ENCODE measurements at places on chromosomes 7 and 10. TPM values are rescaled to one million over a fixed set of nuclear protein-coding genes. Genes with fewer than 3 reads are reported as not detected.

The ECHS1 gene
- 91.4 TPM for total RNA-seq

GRCh38 chr10:85575441-85575840 lies 791.2 kb downstream of the GRID1 start:
- H3K27me3 ChIP-seq = no peaks in the 10 kb centered on the region
- H3K36me3 ChIP-seq = no peaks in the 10 kb centered on the region
- H3K4me1 ChIP-seq = peaks cover 5% of the 10 kb centered on the region
- no peak for DNase-seq
- no peak overlapping the region for H3K27ac ChIP-seq
- no peak overlapping the region for H3K4me3 ChIP-seq

The CCL24 gene
- not detected for total RNA-seq

DNA sequence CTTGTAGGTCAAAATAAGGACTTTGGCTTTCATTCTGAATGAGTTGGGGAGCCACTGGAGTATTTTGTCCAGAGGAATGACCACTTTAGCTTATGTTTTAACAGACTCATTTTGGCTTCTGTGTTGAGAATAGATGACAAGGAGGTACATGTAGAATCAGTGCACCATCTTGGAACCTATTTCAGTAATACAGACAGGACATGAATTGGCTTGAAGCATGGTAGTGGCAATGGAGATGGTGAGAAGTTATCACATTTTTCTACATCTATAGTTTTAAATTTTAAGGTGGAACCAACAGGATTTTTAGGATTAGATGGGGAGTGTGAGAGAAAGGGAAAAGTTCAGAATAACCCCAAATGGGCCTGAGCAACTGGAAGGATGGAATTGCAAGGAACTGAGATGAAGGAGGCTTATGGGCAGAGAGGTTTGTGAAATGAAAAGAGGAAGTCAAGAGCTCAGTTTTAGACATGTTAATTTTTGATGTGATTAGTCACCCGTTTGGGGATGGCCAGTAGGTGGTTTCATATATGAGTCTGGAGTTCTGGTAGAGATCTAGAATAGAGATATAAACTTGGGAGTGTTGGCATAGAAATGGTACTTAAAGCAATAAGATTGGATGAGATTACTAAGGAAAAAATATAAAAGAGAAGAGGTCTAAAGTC lies 89.2 kb upstream of the JAZF1 start:
- no peak for DNase-seq
- peaks cover 15% of the 10 kb centered on the region for H3K27me3 ChIP-seq
- no peak overlapping the region for H3K4me3 ChIP-seq
- H3K36me3 ChIP-seq = no peaks in the 10 kb centered on the region

The LRMDA gene
- 6.5 TPM for total RNA-seq

DNA sequence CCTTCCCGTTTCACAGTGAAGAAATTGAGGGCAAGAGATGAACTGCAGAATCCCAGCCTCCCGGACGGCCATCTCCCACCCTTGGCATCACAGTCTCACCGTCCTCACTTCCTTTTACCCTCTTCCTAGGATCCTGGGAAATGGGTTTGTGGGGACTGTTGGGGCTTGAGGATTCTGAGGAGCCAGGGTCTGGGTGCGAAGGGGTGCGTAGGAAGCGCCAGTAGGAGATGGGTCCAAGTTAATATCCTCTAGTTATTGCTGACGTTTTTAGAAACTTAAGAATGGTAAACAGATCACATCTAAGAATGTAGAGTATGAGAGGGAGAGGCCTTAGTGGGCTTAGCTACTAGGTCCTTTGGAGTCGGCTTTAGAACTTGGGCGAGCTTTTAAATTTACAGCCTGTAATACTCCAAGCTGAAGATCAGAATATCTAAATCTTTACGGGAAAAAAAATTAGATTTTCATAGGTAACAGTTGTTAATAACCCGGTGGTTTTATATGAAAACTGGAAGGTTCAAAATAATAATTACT lies 696 bp downstream of the MALSU1 start:
- H3K4me3 ChIP-seq = peak overlapping the region; percentile 90
- peaks cover 8% of the 10 kb centered on the region for H3K27me3 ChIP-seq
- peak overlapping the region; percentile 91 for H3K27ac ChIP-seq
- no peak for DNase-seq
- peaks cover 17% of the 10 kb centered on the region for H3K36me3 ChIP-seq
- H3K4me1 ChIP-seq = peaks cover 15% of the 10 kb centered on the region

The ACHE gene
- total RNA-seq = 5.1 TPM

DNA sequence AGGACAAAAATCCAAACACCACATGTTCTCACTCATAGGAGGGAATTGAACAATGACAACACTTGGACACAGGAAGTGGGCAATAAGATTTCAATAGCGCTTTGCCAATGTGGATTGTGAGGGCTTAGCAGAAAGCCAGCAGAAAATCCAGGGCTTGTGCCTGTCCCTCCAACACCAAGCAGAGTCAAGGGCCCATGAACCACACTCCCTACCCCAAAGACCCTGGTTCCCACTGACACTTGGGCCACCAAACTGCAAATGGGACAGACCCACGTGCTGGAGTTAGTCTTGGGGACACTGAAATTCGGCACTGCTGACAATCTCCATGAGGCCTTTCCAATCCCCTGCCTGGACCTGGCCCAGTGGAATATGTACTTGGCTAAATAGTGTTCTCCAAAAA lies 67.0 kb downstream of the GRID1 start:
- peaks cover 17% of the 10 kb centered on the region for H3K27me3 ChIP-seq
- H3K4me1 ChIP-seq = no peaks in the 10 kb centered on the region
- H3K4me3 ChIP-seq = no peak overlapping the region
- H3K36me3 ChIP-seq = no peaks in the 10 kb centered on the region
- no peak for DNase-seq
- H3K27ac ChIP-seq = no peak overlapping the region

DNA sequence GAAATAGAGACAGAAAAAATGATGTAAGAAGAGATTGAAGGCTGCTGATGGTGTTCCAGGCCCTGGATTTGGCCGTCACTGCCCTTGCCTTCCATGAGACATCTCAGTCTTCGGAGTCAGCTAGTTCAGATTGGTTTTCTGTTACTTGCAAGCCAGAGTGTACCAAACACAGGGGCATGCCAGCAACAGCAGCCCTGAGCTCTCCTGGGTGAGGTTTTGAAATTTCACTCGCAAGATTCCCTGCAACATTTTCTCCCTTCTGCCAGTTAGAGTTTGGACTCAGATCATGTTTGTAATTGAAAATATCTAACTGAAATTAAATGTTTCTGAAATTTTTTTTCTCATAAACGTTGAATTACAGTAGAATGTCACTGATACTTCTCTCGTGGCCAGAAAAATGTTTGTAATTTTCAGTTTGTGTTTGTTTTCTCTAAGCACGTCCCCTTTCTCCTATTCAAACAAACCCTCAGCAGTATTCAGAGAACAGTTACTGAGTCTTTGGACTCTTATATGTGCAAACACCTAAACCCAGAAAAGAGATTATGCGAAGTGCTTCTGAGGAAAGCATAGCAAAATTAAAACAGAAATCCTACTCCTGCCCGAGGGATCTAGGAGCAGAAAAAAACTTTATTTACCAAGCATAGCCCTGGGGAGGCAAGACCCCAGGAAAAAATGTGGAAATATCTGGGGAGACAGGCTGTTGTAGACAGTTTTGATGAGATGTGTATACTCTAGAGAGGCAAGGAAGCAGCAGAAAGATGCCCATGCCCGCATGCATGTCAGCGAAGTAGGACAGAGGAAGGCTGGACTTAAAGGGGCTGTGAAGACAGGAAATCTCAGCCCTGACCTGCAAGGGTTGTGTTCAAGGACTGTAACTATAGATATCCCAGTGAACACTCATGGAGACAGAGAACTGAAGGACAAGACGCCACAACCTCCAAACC lies 43.0 kb upstream of the NAMPT start:
- H3K36me3 ChIP-seq = no peaks in the 10 kb centered on the region
- no peak overlapping the region for H3K27ac ChIP-seq
- no peak overlapping the region for H3K4me3 ChIP-seq
- no peak for DNase-seq
- no peaks in the 10 kb centered on the region for H3K27me3 ChIP-seq

DNA sequence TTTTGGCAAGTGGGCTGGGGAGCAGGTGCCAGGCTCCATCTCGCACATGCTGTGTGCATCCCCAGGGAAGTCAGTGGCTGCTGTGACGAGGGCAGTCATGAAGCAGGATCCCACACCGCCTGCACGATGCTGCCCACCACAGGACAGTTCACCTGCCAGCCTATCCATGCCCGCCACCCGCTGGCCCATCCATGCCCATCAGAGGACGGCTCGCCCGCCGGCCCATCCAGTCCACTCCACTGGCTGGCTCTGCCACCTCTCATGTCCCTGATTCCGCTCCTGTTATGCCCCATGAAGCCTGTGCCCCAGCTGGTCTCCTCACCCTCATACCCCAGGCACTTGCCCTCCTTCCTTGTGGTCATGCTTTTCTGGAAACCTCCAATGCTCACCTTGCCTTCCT lies 18.2 kb upstream of the INMT start:
- DNase-seq = no peak
- H3K4me3 ChIP-seq = no peak overlapping the region
- no peaks in the 10 kb centered on the region for H3K4me1 ChIP-seq
- H3K27ac ChIP-seq = no peak overlapping the region

GRCh38 chr10:116857156-116857555 lies 7.9 kb downstream of the ENO4 start:
- peaks cover under 1% of the 10 kb centered on the region for H3K27me3 ChIP-seq
- H3K36me3 ChIP-seq = peaks cover 5% of the 10 kb centered on the region
- no peaks in the 10 kb centered on the region for H3K4me1 ChIP-seq
- no peak overlapping the region for H3K27ac ChIP-seq

The UFSP1 gene
- total RNA-seq = 3.5 TPM

The GJD4 gene
- 0.24 TPM for total RNA-seq

DNA sequence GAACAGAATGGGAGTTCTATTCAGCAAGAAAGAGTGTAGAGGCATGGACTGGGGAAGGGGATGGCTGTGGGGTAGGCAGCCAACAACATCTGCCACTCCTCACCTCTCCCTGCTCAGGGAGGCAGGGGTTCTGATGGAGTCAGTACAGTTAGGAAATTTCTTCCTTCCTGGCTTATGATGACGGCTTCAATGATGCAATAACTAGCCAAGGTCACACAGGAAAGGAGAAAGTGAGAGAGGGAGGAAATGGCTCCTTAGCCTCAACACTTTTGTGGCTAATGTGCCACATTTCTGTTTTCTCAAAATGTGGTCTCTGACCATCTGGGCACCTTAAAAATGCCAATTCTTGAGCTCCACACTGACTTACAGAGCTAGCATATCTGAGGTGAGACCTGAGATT lies 79.3 kb upstream of the PDZD8 start:
- H3K36me3 ChIP-seq = no peaks in the 10 kb centered on the region
- no peak overlapping the region for H3K27ac ChIP-seq
- DNase-seq = no peak
- H3K4me3 ChIP-seq = no peak overlapping the region
- peaks cover 9% of the 10 kb centered on the region for H3K27me3 ChIP-seq

- no peaks in the 10 kb centered on the region for H3K36me3 ChIP-seq
- no peak overlapping the region for H3K4me3 ChIP-seq
- H3K27me3 ChIP-seq = peaks cover 11% of the 10 kb centered on the region
- no peak for DNase-seq
- no peak overlapping the region for H3K27ac ChIP-seq
- H3K4me1 ChIP-seq = peaks cover 3% of the 10 kb centered on the region
Observed at GRCh38 chr7:117375380-117375779, 51.9 kb downstream of the ASZ1 start.

GRCh38 chr10:28709001-28709710 lies 31.8 kb downstream of the BAMBI start:
- no peak for DNase-seq
- no peak overlapping the region for H3K4me3 ChIP-seq
- no peaks in the 10 kb centered on the region for H3K36me3 ChIP-seq
- peaks cover 12% of the 10 kb centered on the region for H3K4me1 ChIP-seq

- no peak for DNase-seq
- H3K27me3 ChIP-seq = no peaks in the 10 kb centered on the region
- peaks cover 4% of the 10 kb centered on the region for H3K4me1 ChIP-seq
- H3K36me3 ChIP-seq = no peaks in the 10 kb centered on the region
- no peak overlapping the region for H3K4me3 ChIP-seq
Observed at GRCh38 chr7:3187444-3188040, 113.5 kb upstream of the SDK1 start.

The PHYHIPL gene
- 1.3 TPM for total RNA-seq

The AKR1E2 gene
- 10.0 TPM for total RNA-seq

- no peaks in the 10 kb centered on the region for H3K36me3 ChIP-seq
- no peak overlapping the region for H3K4me3 ChIP-seq
Observed at GRCh38 chr7:108291152-108291508, 161.0 kb upstream of the LAMB4 start.

- no peaks in the 10 kb centered on the region for H3K27me3 ChIP-seq
- H3K27ac ChIP-seq = no peak overlapping the region
Observed at GRCh38 chr7:117090791-117091190, 137.5 kb downstream of the ST7 start.

DNA sequence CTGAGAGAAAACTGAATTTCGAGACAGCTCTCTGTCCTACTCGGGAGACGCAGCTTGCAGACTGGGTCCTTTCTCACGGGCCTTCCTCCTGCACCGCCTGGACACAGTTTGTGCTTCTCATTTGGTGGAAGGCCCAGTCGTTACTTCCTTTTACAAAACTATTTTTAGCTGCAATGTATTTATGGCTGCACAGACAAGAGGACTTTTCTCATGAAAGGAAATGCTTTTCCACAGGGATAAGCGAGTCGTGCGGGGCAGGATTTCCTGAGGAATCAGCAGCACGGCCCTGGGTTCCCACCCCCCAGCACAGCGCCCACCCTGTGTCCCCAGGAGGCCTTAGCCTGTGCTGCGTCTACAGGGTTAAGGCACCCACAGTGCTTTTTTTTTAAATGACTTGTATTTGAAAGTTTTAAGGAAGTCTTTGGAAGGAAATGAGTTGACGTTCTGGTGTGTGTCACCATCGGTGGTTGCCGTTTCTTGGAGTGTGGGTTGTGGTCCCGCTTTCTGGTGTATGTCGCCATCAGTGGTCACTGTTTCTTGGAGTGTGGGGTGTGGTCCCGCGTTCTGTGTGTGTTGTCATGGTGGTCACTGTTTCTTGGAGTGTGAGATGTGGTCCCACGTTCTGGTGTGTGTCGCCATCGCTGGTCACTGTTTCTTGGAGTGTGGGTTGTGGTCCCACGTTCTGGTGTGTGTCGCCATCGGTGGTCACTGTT lies 50.9 kb downstream of the INPP5A start:
- H3K27ac ChIP-seq = no peak overlapping the region
- H3K4me1 ChIP-seq = peaks cover 4% of the 10 kb centered on the region
- H3K36me3 ChIP-seq = peaks cover 7% of the 10 kb centered on the region
- DNase-seq = no peak

- H3K27ac ChIP-seq = peak within 1 kb of the TSS; percentile 100
- H3K4me3 ChIP-seq = peak within 1 kb of the TSS; percentile 87
- DNase-seq = no peak
- no peaks in the 10 kb centered on the region for H3K36me3 ChIP-seq
- peaks cover 7% of the 10 kb centered on the region for H3K27me3 ChIP-seq
- peaks cover 42% of the 10 kb centered on the region for H3K4me1 ChIP-seq
Observed at GRCh38 chr10:61900829-61901792, at the start of gene ARID5B. TSS of gene ARID5B (plus strand) at chr10:61901699. CDS start at chr10:61901710, 11 bp downstream.
